ENCODE measurements at places on chromosomes 6 and 20. TPM values are rescaled to one million over a fixed set of nuclear protein-coding genes. Genes with fewer than 3 reads are reported as not detected.

Gene BCAS1
- not detected for total RNA-seq

Gene BACH2
- total RNA-seq = 70.9 TPM

Gene PPIL1
- 33.5 TPM for total RNA-seq

Gene TRIM10
- total RNA-seq = not detected

Gene MTFR2
- 27.2 TPM for total RNA-seq

- H3K27ac ChIP-seq = no peak overlapping the region
- no peaks in the 10 kb centered on the region for H3K27me3 ChIP-seq
- peaks cover 2% of the 10 kb centered on the region for H3K4me1 ChIP-seq
- H3K36me3 ChIP-seq = peaks cover 5% of the 10 kb centered on the region
- H3K4me3 ChIP-seq = no peak overlapping the region
These were observed 47.4 kb upstream of the PAK5 start for GRCh38 chr20:9886227-9886626.
